ENCODE measurements at places on chromosomes 5 and 9.

GRCh38 chr5:157549954-157550549, 25.5 kb downstream of the ADAM19 start:
- no peak for DNase-seq

GRCh38 chr5:148793261-148793660, 33.1 kb upstream of the ADRB2 start:
- DNase-seq = no peak

- no peak for DNase-seq
These were observed 87.0 kb downstream of the RXRA start for GRCh38 chr9:134413112-134413715.

DNA sequence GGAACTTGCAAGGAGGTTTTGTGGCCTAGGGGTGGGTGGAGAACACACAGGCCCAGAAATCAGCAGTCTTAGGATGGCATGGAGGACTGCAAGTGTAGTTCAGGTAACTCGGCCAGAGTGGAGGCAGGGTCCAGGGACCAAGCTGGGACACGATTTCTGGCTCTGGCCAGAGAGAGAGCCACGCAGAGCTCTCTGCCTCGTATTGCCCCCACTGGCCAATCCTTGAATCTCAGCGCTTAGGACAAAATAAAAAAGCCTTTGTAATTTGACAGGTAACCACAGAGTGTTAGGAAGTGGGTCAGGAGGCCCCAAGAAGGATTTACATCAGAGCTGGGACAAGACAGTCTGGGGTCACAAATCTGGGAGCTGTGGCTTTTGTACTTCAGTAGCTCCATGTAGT, 11.7 kb downstream of the MAP3K1 start:
- DNase-seq = no peak

- DNase-seq = no peak
These were observed 60.7 kb downstream of the HRH2 start for GRCh38 chr5:175718401-175719108.

GRCh38 chr9:125536167-125536772, 170.7 kb downstream of the MAPKAP1 start:
- DNase-seq = no peak

GRCh38 chr9:24620741-24621140, 75.0 kb upstream of the IZUMO3 start:
- no peak for DNase-seq

GRCh38 chr5:141199359-141200235, at the start of gene PCDHB11:
Gene PCDHB11 (plus strand): TSS chr5:141199627. CDS start chr5:141199775, 148 bp downstream.
- no peak for DNase-seq

DNA sequence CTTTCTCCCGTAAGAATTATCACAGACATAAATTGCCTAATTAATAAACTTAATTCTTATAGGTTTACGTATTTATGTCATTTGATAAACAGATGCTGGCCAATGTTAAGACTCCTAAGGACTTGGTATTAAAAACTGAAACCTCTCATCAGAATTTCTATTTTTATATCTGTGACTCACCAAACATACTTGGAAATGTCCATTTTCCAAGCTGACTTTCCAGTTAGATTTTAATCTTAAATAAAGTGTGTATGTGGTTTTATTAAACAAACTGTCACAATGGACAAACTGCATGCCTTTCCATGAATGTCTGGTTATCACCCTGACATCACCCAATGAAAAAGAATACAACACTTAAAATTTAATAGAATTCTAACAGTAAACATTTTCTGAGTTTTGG, 12.6 kb upstream of the COL23A1 start:
- no peak for DNase-seq

GRCh38 chr9:132040808-132041207, 38.9 kb downstream of the MED27 start:
- DNase-seq = no peak

GRCh38 chr5:169390265-169390664, 89.3 kb upstream of the SLIT3 start:
- no peak for DNase-seq

DNA sequence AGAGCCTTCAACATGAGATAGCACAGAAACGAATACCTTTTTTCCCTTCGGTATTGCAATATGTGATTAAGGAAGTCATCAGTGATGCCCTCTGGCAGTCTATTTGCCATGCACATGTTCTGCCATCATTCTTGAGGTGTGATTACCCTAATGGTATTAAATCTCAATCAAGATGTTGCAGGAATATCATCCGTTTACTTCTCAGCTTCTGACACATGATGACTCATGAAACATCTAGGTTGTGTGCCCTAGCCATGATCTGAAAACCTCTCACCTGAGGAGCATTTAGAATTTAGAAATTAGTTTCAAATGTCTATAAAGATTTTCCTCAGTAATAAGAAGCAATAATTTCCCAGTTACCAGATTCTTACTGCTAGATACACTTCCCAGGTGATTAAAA, 209.1 kb downstream of the ADGRV1 start:
- no peak for DNase-seq

DNA sequence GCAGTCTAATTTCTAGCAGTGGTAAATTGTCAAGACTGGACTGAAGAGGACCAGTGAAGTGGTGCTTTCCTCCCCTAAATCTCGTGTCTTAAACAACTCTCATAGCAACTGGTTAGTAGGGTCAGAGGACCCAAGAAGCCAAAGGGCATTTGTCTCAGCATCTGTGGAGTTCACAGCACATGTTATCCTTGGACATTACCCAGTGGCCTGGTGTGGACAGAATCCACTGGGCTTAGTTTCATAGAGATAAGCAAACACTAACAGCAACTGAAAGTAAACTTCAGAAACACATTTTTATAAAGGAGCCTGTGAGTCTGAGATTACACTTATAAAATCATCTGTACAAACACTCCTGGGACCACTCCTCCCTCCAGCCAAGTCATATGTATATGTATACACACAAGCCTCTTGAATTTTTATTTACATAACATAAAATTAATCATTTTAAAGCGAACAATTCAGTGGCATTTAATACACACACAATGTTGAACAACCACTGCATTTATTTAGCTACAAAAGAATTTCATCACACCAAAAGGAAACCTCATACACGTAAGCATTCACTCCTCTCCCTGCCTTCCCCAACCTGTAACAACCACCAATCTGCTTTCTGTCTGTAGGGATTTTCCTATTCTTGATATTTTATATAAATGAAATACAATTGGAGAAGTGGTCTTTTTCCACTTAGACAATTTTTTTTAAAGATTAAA, 457.8 kb downstream of the RASEF start:
- no peak for DNase-seq

DNA sequence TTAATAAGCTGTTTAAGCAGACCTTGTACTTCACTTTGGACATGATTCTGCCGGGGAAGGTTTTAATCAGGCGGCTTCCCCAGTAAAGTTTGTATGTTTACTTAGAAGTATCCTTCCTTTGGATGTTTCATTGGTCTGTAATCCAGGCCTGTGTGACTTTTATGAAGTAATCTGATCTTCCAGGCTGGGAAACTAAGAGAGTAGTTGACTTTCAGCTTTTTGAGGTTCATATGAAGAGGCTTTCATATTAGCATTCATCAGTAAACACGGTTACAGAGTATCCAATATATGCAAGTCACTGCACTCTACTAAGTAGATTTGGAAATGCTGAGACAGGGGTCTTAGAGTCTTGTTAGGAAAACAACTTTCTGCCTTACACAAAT, 1.1 kb downstream of the DNAJC21 start:
- DNase-seq = no peak

DNA sequence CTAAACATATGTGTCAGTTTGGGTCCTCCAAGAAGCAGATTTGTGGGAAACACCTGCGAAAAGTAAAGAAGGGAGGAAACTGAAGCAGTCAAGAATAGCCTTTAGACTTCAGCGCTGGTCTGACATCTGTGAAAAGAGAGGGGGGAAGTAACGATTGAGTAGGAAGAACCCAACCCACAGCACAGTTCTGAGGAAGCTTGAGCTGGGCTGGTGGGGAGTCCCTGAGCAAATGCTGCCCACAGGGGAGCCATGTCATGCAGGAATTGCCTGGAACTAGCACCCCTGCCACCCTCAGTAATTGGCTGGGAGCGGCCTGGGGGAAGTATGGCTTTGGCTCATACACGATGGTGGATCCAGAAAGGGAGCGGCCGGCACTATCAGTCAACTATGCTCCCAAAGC, 20.6 kb downstream of the FAM240B start:
- DNase-seq = no peak

GRCh38 chr9:99906403-99907207, at the start of gene STX17:
Gene STX17 (plus strand): TSS chr9:99906654. CDS start chr9:99915240, 8,586 bp downstream.
- peak; percentile 37 for DNase-seq

GRCh38 chr5:133358271-133358670, 254.1 kb downstream of the FSTL4 start:
- DNase-seq = no peak

DNA sequence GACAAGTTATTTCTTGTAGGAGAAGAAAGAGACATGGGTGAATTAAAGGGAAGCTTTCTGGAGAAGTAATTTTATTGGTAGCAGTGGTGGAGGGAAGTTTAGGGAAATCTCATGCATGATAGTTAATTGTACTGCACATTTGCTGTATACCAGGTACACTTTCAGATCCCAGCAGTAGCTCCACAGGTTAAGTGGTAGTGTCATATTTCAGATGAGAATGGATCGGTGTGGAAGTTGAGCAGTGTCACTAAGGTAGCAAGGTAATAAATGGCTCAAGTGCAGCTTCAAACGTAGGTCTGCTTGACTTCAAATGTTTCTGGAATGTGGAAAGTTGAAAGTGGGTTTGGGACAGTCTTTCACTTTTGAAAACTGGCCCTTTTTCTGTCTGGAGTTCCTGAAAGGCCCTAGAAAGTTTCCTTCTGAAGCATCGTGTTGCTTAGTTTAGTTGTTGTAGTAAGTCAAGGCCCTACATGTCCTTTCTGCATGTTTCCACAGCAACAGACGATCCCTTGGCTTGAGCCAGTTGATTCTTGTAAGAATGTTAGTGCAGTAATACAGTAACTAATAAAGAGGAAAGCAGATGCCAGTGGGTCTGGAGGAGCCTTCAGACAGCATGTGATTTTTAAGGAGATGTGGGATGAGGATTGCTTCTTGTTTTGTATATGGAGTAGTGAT, 3.7 kb downstream of the CLTA start:
- no peak for DNase-seq

DNA sequence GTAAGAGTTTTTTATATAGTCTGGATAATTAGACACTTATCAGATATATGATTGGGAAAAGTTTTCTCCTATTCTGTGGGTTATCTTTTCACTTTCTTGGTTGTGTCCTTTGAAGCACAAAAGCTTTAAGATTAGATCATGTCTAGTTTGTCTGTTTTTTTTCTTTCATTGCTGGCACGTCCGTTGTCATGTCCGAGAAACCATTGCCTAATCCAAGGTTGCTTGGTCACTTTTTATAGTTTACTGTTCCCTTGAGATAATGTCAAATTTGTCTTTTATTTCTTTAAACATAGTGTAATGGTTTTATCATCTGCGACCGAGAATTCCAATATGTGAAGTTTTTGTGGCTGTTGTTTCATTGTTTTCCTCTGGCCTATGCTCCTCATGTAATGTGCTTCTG, 28.8 kb downstream of the GARNL3 start:
- no peak for DNase-seq

DNA sequence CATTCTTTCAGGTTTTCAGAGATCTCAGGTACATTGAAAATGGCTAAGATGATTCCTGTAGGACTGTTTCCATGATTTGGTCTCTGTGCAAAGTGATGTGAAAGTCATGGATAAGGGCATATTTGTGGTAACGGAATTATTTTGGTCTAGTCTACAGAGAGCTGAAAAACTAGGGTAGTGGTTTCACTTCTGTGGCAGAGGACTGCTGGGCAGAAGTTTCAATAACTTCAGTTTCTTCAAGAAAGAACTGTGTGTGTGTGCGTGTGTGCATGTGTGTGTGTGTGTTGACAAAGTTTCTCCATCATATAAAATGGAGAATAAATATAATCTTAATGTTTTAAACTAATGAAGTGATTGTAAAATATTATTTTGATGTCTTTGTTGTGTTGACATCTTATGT, 4.3 kb downstream of the CNOT8 start:
- DNase-seq = peak; percentile 35

GRCh38 chr9:1044643-1045042, 5.5 kb upstream of the DMRT2 start:
- DNase-seq = no peak

DNA sequence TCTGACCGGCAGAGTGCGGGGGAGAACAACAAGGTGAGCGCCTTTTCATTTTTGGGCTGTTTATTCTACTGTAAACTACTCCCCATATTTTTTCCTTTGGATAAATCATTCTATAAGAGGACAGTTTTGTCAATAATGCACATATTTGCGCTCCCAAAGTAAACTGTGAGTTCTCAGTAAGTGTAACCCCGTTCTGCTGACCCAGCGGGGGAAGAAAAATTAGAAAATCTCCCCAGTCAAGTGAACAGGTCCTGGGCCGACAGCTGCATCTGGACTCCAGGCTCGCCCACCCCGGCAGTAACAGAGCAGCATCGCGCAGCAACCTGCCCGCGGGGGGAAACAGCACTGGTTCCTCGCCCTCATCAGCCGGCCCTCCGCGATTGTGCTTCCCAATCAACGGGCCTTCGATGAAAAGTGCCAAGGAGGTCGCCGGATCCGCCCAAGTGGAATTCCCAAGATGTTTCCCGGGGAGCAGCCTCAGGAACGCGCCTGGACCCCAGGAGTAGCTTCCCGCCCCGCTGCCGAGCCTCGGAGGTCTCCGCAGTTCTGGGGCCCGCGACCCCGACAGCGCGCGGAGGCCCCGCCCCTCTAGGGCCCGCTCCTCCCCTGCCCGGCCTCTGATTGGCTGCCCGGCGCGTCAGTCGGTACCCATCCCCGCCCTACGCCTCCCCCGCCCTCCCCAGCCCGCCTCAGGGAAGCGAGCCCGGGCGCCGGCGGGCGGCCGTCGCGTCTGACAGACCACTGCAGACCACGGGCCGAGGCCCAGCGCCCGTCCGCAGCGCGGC, at the start of gene OTULINL:
OTULINL (plus strand) TSS at position 687 of the 785 bp plus-strand sequence. CDS start 103 bp downstream, outside the sequence.
- peak; percentile 34 for DNase-seq

DNA sequence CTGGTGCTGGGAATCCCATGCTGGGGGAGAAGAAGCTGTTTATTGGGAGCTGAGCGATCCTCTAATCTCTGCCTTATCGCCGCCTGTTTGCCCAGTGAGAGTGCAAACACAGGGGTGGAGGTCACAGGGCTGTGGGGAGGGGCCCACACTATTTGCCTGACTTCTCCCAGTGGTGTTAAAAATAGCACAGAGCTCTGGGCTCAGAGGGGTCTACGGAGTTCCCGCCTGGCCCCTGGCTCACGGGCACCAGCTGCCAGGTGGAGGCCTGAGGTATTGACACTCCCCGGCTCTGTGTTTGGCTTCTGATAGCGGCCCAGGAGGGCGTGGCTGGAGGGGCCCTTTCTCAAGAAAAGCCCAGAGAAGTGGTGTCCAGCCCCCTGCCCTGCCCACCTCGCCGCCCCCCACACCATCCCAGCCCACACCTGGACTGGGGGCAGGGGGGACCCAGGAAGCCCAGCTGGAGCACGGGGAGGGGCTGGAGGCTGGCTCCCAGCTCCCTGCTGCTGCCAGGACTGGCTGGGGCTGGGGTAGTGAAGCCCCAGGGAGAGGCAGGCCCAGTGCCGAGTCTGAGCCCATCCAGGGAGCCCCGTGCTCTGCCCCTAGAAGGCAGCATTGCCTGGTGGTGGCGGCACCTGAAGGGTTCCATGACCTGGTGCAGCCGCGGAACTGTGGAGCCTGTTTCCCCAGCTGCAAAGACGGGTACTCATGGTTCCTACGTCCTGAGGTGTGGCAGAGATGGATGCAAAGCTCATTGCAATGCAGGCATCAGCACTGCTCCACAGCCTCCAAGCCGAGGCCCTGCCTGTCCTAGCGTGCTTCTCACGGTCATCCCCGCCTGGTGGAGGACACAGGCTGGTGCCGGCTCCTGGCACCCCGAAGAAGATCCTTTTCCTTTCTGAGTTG, 35.7 kb upstream of the EGFL7 start:
- no peak for DNase-seq

- no peak for DNase-seq
These were observed 22.5 kb downstream of the AQP7 start for GRCh38 chr9:33379666-33380389.

- DNase-seq = no peak
These were observed 988.3 kb downstream of the DTWD2 start for GRCh38 chr5:117999939-118000549.
